ENCODE measurements at places on chromosomes 6 and 20. TPM values are rescaled to one million over a fixed set of nuclear protein-coding genes. Genes with fewer than 3 reads are reported as not detected.

TDRD6 gene
- not detected for total RNA-seq

TRAM2 gene
- total RNA-seq = 1.6 TPM

CNR1 gene
- total RNA-seq = not detected

MTO1 gene
- 51.2 TPM for total RNA-seq

NKAIN4 gene
- total RNA-seq = not detected

SLC32A1 gene
- not detected for total RNA-seq

SLPI gene
- total RNA-seq = not detected

DSP gene
- total RNA-seq = 0.16 TPM

GRCh38 chr6:114564302-114564933, 221.6 kb upstream of the HS3ST5 start:
- no peak for DNase-seq

- DNase-seq = no peak
Measured at GRCh38 chr20:10304471-10305046, 85.9 kb downstream of the SNAP25 start.

DNA sequence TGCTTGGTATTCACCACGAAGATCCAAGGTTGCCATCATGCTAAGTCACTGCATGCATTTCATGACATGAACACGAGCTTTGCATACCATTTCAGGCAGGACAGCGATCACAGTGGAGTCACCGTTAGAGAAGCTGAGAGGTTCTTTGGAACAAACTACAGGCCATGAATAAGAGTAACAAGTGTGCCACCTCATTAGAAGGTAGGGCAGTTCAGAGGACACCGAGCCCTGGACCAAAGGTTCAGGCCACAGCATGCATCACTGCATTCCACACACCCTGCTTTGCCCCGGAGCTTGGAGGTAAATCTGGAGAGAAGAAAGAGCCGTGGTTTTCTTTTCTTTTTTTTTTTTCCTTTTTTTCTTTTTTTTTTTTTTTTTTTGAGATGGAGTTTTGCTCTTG, 66.9 kb upstream of the CDH4 start:
- DNase-seq = no peak

DNA sequence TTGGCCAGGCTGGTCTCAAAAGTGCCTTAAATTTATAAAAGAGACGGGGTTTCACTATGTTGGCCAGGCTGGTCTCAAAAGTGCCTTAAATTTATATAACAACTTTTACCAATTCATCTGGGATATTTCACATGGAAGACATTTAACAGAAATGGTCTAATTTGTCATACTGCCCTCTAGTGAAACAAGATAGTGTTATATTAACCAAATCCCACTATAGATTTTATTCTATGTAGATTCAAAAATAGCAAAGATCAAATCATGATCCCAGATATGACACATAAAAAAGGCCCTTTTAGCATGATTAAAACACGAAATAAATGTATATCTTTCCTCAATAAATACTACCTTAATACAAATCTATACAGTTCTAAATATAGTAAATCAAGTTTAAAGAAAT, 102.8 kb upstream of the TFAP2D start:
- no peak for DNase-seq

- DNase-seq = no peak
Measured at GRCh38 chr20:43893930-43894329, 20.7 kb upstream of the TOX2 start.

DNA sequence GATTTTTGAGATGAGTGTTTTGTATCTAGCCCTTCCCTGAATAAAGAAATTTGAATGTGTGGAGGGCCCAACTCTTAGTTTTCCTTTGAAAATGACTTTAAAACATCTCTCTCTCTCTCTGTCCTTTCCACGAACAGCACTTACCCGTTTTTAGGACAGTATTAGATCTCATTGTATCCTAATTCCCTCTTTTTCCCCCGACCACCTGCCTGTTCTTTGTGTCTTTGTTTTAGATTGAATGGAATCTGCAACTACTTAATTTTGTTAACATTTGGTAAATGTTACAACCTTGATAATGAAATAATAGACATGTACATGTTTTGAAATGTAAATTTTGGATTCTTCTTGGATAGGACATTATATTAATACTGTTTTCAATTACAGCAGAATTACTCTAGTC, 3.1 kb downstream of the DSP start:
- DNase-seq = no peak

DNA sequence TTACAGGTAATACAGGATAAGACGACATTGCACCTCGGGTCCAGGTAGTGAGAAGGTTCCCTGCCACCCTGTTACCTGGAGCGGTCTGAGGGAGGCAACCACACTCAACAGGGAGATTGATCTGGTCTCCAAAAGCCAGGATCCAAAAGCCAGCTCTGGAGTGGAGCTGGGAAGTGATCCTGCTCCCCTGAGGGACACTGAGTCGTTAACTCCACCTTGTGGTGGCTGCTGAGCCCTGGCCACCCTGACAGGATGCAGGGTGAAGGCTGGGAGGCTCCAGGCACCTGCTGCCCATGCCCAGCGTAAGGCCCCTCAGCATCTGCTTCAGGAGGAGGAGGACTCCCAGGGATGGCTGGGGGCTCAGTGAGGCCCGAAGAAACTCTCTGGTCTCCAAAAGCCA, 38.7 kb upstream of the SLC22A2 start:
- no peak for DNase-seq

- DNase-seq = no peak
Measured at GRCh38 chr6:90184334-90185298, 112.0 kb downstream of the BACH2 start.

DNA sequence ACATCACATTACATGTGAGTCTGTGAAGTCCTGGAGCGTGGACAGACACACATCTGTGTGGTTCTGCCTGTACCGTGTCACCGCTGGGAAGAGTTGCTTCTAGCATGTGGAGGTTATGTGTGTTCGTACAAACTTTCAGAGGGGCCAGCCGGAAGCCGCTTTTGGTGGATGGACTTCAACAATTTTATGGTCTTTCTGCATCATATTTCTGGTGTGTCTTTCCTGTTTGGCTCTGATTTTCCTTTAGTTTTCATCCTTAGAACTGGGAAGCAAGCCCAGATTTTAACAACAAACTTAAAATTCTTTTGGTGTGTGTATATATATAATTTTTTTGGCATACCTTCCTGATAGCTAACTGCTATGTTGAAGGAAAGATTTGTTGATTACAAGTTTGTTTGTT, 71.2 kb downstream of the TIAM2 start:
- no peak for DNase-seq

- DNase-seq = no peak
Measured at GRCh38 chr6:165637586-165637985, 25.5 kb downstream of the PDE10A start.

- DNase-seq = no peak
Measured at GRCh38 chr20:34369265-34369664, 6.2 kb downstream of the ITCH start.
